NCI-H1092 treated with DMSO at 0.1 percent for 48 hours (cell line): ENCODE measurements at places on chromosomes 11 and 22.

- no peak for DNase-seq
These were observed 79.9 kb downstream of the MIAT start for GRCh38 chr22:26737262-26737661.

- no peak for DNase-seq
These were observed 129.5 kb upstream of the SESN3 start for GRCh38 chr11:95360377-95361075.

DNA sequence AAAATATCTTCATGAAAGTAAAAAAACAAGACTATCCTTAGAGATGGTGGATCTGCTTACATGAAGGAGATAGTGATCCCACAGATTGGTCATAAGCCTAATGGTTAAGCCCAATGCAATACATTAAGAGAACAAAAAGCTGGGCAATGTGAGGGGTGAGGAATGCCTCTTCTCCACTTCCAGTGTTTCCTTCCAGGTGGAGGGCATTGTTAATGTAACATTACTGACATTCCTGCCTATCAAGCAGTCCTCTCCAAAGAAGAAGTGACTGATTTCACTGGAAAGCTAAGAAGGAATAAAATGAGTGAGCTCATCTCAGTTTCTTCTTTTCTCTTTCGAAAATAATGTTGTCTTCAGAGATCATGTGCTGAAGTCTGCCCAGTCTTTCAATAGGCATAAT, 207.8 kb downstream of the RAB38 start:
- no peak for DNase-seq

- DNase-seq: no peak
These were observed 19.2 kb downstream of the OR52E1 start for GRCh38 chr11:5088556-5088955.

GRCh38 chr22:44020981-44021380, 3.1 kb upstream of the PARVB start:
- no peak for DNase-seq

DNA sequence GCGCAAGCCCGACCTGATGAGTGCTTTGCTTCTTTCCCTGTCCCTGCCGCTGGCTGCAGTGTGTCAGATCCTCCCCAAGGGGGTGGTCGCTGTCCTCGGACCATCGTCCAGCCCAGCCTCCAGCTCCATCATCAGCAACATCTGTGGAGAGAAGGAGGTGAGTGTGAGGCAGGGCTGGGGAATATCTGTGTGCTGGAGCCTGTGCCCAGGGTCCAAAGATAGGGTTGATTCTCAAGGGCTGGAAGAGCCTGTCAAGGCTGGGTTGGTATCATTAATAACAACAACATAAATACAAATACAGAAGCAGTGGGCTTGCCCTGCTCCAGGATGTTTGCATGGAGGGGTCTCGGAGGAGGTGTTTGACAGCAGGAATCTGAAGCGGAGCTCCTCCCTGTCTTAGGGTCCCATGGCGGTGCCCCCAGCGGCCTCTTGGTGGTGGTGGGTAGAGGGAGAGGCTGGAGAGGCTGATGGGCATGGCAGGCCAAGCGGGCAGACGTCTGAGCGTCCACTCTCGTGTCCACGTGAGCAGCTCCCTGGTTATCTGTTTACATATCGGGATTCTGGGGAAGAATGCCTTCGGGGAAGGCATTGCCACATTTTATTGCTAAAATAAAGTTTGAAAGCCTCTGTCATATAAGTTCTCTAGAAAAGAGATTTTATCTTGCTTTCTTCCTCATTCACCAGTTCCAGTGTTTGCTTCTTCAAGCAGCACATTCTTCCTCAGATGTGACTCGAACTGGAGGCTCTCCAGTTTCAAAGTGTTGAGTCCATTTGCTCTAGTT, 208.4 kb upstream of the TBCEL start:
- DNase-seq: no peak

DNA sequence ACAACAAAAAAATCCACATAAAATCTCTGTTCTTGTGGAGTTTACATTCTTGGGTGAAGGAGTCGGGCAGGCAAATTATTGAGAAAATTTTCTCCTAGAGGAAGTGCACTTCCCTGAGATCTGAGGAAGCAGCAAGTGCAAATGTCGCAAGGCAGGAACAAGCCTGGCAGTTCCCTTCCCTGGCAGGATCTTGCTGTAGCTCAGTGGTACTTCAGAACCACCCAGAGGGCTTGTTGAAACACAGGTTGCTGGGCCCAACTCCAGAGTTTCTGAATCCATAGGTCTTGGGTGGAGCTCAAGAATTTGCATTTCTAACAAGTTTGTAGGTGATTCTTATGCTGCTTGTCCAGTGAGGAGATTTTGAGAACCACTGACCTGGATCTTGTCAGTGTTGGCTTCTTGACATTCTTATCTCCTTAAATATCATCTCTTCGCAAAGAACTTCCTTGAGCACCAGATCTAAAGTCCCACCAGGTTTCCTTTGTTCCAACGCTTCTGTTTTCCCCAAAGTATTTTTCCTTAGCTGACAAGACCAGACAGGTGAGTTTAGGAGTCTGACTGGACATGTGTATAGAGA, 9.6 kb downstream of the QSER1 start:
- DNase-seq: no peak

DNA sequence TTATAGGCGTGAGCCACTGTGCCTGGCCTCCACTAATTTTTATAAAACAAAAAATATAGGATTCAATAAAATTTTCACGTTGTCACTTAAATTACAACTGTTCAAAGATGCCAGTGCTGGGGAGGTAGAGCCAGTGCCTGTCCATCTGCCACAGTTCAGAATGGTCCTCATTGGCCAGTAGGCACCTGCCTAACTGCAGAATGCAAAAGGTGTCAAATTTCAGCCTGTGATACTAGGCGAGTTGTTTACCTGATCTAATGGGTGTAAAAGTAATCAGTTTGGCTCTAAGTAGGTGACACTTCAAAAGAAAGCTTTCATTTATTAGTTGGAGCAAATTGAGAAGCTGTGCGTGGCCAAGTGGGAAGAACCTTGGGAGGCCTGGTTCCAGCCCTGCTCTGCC, 2.4 kb downstream of the SMARCB1 start:
- DNase-seq: peak; percentile 11

DNA sequence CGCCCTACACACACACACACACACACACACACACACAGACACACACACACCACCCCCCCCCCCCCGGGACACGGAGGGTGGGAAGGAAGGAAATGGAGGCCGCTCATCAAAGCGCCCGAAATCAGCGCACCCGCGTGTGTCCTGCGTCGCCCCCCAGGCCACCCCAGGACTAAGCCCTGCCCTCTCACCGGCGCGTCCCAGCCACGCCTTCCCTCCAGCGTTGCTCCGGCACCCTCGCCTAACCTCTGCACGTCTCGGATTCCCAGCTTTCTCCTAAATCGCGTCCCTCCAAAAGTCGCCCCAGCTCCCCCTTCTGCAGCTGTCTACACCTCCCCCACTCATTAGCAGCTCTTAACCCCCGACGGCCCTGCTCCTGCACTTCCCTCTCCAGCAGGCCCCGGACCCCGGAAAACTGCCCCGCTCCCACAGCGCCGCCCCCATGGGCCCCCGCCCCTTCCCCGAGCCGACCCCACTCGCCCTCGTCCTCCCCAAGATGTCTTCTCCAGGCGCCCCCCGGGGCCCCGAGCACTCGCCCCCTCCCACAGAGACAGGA, 557 bp downstream of the PACSIN2 start:
- no peak for DNase-seq

DNA sequence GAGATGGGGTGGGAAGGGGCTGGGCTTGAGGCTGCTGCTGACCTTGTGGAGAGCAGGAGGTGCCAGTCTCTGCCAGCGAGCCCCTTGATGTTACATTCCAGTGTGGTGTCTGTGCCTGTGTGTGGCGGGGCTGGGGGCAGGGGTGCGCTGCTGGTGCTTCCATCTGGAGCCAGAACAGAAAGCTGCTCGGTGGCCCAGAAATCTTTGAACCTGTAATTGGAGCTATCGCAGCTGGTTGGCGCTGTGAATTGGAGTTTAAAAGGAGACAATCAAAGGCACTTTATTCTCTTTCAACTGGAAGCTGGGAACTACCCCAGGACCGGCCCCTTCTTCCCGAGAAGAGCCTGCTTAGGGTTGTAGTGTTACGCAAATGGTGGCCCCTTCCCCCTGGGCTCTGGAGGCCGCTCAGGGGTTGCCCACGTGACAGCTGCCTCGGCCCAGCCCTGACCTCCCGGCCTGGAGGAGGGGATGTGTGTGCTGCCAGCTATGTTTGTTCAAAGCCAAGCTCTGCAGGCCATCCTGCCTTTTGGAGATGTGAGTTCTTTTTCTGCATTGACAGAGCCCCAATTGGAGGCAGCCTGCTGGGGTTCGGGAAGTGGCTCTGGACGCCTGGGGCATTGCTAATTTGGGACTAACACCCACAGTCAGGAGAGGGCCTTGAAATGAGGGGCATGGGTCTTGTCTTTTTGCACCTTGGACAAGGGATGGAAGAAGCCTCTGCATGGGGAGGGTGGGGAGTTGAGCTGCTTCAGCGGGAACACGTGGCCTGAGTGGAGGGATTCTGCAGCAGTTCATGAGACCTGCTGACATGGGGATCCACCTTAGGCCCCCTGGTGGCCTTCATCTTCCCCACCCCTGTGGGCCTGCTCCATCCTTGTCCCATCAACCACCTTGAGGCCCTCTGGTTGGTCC, 14.0 kb upstream of the ARSA start:
- no peak for DNase-seq

DNA sequence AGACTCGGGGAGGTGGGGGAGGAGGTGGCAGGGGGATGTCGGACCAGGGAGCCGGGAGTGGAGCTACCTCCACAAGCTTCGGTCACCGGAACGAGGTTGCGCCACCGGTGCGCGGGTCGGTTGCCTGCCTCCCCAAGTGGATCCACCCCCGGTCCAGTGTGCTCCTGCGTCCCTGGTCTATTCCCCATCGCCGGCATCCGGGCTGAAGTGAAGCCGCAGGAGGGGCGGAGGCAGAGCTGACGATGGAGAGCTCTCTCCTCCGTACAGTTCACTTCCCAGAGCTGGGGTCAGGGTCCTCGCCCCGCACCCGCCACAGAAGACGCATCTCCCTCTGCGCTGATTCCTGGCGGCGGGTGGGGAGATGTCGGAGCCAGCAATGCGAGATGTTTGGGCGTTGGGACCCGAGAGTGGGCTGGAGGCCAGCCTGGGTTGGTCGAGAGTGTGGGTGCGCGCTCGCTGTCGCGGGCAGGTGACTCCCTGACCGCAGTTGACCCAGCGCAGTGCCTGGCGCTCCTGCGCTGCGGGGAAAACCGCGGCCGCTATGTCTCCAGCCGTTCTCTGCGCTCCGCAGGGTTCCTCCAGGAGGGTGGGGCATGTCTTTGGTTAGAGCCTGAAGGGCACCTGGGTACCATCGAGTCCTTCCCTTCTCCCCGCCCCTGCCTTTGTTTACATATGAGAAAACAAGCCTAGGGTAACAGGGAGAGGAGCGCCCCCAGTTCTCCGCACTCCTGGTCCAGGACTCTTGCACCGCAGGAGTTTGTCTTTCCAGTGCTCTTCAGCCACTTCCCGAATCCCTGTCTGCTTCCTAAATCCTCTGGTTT, 1.7 kb downstream of the C11orf96 start:
- peak; percentile 13 for DNase-seq

- peak; percentile 66 for DNase-seq
These were observed 5.8 kb downstream of the PIWIL3 start for GRCh38 chr22:24768537-24769374.

DNA sequence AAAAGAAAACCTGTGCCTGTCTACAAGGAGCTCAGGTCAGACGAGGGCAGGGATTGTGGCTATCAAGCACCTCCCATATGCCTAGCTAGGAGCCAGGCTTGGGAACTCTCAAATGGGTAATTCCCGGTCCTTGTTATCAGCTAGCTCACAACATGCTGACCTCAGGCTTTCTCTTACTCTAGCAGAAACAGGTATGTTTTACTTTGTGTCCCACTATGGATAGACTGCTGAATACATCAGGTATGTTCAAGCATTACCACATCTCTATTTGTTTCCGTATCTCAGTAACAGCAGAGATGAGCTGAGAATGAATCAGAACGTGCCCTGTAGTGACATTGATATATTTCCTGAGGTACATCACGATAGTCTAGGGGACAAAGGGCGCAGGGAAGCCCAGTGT, 29.4 kb downstream of the SHISA8 start:
- no peak for DNase-seq

GRCh38 chr22:50189184-50189848, 3.6 kb downstream of the TRABD start:
- no peak for DNase-seq

- no peak for DNase-seq
These were observed 44.3 kb upstream of the BMAL1 start for GRCh38 chr11:13233173-13233745.

DNA sequence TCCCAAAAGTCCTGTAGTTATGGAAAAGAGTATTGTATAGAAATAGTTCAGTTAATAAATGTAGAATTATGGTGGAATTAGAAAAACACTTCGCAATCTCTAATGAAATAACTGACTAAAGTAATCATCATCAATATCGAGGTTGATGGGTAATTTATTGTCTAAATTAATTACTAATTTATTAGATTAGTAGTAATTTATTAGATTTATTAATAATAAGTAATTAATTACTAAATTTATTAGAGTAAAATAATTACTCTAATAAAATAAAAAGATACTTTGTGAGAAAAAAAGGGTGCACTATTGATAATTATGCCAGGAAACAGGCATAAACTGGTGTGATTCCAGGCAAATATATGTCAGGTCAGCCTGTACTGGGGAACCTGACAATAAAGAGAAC, 455.6 kb downstream of the AASDHPPT start:
- DNase-seq: no peak

DNA sequence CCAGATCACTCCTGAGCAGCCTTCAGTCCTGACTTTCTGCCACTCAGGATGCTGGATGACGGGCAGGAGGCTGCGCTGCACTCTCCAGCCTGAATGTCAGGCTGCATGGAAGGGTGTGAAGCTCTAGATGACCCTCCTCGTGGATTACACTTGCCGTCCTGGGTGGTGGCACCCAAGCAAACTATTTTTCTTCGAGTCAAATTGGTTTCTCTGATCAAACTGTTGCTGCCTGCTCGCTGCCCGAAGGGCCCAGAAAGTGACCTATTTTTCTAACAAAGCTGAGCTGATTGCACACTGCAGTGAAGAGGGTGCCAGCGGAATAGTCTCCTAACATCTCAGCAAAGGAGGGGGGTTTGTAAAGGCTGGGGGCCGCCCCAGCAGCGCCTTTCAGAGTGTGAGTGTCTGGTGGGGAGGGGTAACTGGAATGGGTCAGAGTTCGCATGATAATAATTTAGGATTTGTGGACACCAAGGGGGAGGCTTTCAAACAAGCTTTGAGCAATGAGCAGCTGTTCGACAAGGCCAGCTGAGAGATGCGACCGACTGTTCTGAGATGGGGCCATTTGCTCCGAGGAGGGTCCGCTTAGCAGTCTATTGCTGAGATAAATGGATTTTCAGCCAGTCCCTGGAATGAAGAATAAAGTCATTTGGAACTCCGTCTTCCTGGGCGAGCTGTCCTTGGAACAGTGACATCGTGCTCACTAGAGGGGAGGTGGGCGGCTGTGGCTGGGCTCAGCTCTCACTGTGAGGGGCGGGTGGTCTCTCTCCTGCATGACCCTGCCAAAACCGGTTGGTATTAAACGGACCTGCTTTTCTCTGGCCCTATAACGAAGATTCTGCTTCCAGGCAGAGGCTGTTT, 537.6 kb downstream of the BRD1 start:
- DNase-seq: no peak

DNA sequence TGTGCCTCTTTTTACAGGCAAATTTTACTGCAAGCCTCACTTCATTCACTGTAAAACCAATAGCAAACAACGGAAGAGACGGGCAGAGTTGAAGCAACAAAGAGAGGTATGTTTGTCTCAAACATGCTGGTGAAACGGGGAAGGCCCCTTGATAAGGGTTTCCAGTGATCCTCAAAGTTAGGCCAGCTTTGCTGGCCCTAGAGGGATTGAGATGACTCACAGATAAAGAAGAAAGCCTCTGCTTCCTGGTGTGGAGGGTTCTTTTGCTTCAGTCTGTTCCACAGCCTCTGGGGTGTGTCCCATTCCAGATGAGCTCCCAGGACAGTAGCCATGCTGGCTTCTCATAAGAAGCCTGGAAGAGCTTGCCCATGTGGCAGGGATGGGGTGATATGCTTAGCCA, 118.9 kb upstream of the PARVA start:
- no peak for DNase-seq
